ENCODE measurements at places on chromosomes 11 and 22.
A peak's percentile ranks its signal among the peaks of the same experiment; 100 is the strongest.

- peaks cover 2% of the 10 kb centered on the region for H3K27me3 ChIP-seq
- no peak for DNase-seq
- H3K4me3 ChIP-seq: no peak overlapping the region
- H3K36me3 ChIP-seq: no peaks in the 10 kb centered on the region
Observed at GRCh38 chr11:7559398-7560283, 45.8 kb downstream of the PPFIBP2 start.

DNA sequence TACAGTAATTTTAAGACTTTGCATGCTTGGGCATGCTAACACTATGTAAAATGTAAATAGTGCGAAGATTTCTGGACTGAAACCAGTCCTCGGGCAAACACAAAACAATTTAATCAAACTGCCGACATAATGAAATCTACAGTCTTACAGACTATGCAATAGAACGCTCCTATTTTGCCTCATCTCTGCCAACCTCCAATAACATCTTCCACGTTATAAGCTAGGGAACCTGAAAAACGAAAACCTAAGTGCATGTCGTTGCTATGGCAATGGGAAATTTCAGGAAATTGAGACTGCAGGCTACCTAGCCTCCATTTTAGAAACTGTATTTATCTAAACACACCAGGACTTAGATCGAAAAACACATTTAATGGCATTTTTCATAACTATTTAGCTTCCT, 1.1 kb downstream of the CSTF3 start:
- peaks cover 33% of the 10 kb centered on the region for H3K36me3 ChIP-seq
- DNase-seq: no peak
- peaks cover 46% of the 10 kb centered on the region for H3K4me1 ChIP-seq

DNA sequence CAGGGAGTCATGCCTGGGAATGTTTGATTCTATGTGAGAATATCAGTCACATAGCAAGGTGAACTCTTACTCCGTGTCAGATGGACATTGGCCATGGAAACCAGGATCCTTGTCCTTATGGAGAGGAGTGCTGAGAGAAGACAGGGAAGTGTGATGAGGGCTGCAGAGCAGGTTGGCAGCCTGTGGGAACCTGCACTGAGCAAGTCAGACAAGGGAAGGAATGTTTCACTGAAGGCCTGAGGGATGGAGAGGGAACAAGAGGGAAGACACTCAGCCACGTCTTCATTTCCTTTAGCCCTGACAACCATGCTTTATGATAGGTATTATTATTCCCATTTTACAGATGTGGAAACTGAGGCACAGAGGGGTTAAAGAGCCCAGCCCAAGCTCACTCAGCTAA, 38.4 kb upstream of the HORMAD2 start:
- DNase-seq: no peak
- peaks cover 2% of the 10 kb centered on the region for H3K4me1 ChIP-seq
- no peak overlapping the region for H3K27ac ChIP-seq
- peaks cover 8% of the 10 kb centered on the region for H3K27me3 ChIP-seq
- no peaks in the 10 kb centered on the region for H3K36me3 ChIP-seq

DNA sequence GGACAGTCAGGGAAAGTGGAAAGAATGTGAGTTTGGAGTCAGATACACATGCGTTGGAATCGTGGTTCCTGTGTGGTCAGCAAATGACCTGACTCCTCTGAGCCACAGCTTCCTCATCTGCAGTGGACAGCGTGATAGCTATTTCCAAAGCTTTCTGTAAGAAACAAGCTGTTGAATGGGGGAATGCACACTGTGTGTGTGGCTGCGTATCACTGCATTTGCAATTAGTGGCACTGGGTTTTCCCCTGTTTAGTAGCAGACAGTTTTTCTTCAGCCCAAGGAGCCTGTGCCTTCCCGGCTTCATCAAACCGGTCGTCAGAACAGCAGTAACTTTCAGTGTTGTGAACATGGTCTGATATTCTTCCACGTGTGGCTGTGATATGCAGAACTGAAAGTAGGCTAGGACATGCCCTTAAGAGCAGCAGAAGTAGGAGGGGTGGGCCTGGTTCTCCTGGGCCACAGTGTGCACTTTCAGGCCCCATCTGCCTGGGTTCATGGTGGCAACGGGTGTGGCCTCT, 121.5 kb downstream of the RRAS2 start:
- no peak for DNase-seq
- no peaks in the 10 kb centered on the region for H3K36me3 ChIP-seq

DNA sequence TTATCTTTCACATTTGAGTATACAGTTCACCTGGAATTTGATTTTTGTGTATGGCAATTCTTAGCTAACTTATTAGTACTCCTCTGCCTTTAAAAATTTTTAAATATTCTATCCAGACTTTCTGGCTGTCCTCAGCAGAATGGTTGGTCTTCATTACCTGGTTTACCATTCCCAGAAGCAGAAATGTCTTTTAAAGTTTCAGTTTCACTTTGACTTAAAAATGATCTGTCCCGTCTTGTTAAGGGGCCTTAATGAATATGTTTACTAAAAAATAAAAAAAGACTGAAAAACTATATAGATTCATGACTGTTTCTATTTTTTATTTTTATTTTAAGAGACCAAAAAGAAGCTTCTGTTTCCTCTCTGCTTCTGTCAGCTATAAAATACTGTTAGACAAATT, 70.5 kb upstream of the TNRC6B start:
- peak overlapping the region; percentile 67 for H3K4me3 ChIP-seq
- H3K27me3 ChIP-seq: no peaks in the 10 kb centered on the region
- no peak for DNase-seq
- peak overlapping the region; percentile 92 for H3K27ac ChIP-seq
- peaks cover 50% of the 10 kb centered on the region for H3K4me1 ChIP-seq

- DNase-seq: no peak
- H3K4me1 ChIP-seq: peaks cover 16% of the 10 kb centered on the region
- H3K27me3 ChIP-seq: no peaks in the 10 kb centered on the region
- no peak overlapping the region for H3K4me3 ChIP-seq
- H3K36me3 ChIP-seq: no peaks in the 10 kb centered on the region
Observed at GRCh38 chr22:20853236-20853660, 5.4 kb downstream of the PI4KA start.

DNA sequence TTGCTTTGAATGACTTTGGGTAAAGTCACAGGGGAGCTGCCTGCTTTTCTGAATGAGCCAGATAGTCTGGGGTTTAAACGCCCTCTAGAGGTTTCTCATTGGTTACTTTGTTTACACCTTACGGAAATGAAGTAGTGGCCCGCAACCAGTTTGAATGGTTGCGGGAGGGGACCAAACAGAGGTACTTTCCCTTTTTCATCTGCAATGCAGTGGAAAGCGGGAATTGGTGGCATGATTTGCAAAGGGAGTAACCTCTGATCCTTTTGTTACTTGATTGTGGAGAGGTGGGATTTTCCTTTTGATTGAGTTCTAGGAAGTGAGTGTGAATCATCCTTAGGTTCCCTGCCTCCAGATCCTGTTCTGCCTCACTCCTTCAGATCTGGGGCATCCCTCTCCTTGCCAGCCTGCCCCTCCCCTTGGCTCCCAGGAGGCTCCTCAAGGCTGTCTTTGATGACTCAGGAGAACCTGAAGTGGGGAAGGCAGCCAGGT, 15.9 kb upstream of the GLYATL1 start:
- H3K4me1 ChIP-seq: peaks cover 7% of the 10 kb centered on the region
- H3K36me3 ChIP-seq: no peaks in the 10 kb centered on the region
- H3K4me3 ChIP-seq: no peak overlapping the region
- no peak for DNase-seq

- peaks cover 9% of the 10 kb centered on the region for H3K4me1 ChIP-seq
- peaks cover 27% of the 10 kb centered on the region for H3K27me3 ChIP-seq
- H3K36me3 ChIP-seq: no peaks in the 10 kb centered on the region
- H3K4me3 ChIP-seq: no peak overlapping the region
- no peak overlapping the region for H3K27ac ChIP-seq
Observed at GRCh38 chr11:2881981-2882375, 3.6 kb downstream of the CDKN1C start.
